ENCODE measurements at places on chromosomes 3 and 15.

GRCh38 chr3:13372656-13373055 is 47.5 kb downstream of the NUP210 start:
- DNase-seq, result no peak

GRCh38 chr3:143972505-143973258 is 1.1 kb downstream of the DIPK2A start:
- DNase-seq, result peak; percentile 16

DNA sequence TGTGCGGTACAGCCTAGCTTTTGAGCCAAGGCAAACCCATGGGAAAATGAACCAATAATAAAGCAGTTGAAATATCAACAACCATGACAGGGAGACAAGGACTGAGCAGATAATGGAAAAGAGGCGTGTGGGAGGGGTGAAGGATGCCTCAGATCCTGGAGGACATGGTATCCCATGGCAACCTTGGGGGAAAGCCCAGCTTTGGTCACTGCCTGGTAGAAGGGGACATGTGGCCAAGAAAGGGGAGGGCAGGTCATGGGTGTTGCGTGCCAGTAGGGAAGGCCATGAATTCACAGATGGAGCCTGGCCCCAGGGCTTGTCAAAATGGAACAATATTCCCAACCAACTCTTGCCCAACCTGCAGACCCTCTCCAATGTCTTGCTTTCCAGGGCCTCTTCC is 140.5 kb upstream of the SMAD3 start:
- no peak for DNase-seq

GRCh38 chr3:15053541-15053940 is 11.6 kb downstream of the MRPS25 start:
- DNase-seq, result no peak

DNA sequence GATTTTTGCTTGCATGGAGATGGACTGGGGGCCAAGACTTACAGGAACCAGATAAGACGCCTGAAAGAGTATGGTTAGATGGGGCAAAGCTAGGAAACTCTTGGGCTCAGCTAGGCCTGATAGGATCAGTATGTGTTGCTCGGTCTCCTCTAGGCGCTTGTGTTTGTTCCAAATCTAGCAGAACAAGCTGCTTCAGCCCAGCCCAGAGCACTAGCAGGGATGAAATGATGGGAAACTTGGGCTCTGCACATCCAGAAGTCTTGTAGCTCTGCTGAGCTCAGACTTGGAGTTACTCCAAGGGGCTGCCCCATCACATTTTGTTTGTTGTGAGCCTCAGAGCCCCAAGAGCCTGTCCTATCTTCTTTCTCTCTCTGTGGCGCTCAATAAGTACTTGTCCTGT is 34.7 kb downstream of the FOXL2 start:
- DNase-seq, result no peak

DNA sequence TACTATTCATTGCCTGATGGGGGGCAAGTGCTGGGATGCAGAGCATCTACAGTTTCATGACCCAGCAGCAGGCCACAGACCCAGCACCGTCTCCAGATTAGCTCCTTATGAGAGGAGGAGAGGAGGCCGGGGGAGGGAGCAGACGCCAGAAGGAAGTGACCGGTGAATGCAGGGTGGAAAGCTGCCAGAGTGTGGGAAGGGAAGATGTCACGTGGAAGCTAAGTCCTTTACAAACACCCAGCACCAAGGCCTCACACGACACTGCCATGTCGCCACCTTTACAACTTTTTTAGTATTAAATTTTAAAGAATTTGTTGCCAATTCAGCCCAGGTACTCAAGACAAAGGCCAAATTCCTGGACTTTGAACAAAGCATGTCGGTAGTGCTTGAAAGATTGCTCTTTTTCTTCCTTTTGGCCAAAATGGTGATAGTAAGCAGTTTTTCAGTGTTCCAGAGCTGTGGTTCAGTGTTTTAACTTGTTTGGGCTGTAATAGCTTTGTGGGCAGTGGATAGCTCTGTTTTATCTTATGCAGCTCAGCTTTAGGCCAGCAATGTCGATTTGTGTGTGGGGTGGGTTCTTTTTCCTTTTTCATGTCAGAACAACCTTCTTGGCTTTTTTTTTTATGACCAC is 58.2 kb downstream of the ZBTB38 start:
- no peak for DNase-seq
